ENCODE measurements at places on chromosomes 6 and 20.

GRCh38 chr6:12296604-12297003, 6.4 kb downstream of the EDN1 start:
- H3K4me1 ChIP-seq = no peaks in the 10 kb centered on the region
- DNase-seq = no peak
- no peak overlapping the region for H3K4me3 ChIP-seq
- H3K36me3 ChIP-seq = no peaks in the 10 kb centered on the region
- H3K27me3 ChIP-seq = peaks cover 15% of the 10 kb centered on the region

- no peaks in the 10 kb centered on the region for H3K36me3 ChIP-seq
- DNase-seq = no peak
- no peak overlapping the region for H3K27ac ChIP-seq
- H3K4me3 ChIP-seq = no peak overlapping the region
- no peaks in the 10 kb centered on the region for H3K4me1 ChIP-seq
Measured at GRCh38 chr6:142489722-142490610, 188.2 kb downstream of the ADGRG6 start.

DNA sequence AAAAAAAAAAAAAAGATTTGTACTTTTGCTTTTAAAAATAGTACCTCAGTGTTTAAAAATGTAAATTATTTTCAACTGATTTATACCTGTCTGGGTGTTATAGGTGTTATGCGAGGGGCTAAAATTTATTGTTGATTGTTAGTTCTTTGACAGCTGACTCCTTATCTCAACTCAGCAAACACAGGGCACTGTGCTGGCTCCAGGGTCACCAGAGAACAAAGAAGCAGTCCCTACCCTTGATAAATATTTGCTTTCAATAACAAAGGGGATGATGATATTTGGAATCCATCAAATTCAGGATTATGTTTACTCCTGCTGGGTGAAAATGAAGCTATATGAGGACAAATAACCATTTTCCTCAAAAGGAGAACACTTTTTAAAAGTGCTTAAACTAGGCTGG, 34.2 kb upstream of the KAT14 start:
- H3K27ac ChIP-seq = no peak overlapping the region
- peaks cover 4% of the 10 kb centered on the region for H3K4me1 ChIP-seq
- H3K36me3 ChIP-seq = no peaks in the 10 kb centered on the region

GRCh38 chr20:24487240-24487639, 17.8 kb downstream of the SYNDIG1 start:
- no peak for DNase-seq
- H3K27me3 ChIP-seq = no peaks in the 10 kb centered on the region
- H3K27ac ChIP-seq = no peak overlapping the region
- H3K4me3 ChIP-seq = no peak overlapping the region
- no peaks in the 10 kb centered on the region for H3K4me1 ChIP-seq
- H3K36me3 ChIP-seq = no peaks in the 10 kb centered on the region

DNA sequence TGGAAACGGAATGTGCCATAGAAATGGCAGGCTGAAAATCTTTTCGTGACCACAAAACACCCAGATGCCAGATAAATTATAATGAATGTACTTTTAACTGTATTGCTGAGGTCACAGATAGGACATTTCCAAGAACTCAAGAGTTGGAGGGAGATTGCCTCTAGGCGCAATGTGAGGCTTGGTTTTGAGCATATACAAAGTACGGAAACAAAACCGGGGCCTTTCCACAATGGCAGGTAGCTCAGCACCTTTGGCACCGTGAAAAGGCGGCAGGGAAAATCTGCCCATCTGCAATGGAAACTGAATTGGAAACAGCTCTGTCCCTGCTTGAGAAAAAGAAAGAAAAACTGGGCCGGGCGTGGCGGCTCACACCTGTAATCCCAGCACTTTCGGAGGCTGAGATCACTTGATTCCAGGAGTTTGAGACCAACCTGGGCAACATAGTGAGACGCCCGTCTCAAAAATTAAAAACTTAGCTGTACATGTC, 10.5 kb upstream of the C20orf144 start:
- H3K4me1 ChIP-seq = peaks cover 5% of the 10 kb centered on the region
- no peaks in the 10 kb centered on the region for H3K27me3 ChIP-seq
- no peak for DNase-seq
- H3K27ac ChIP-seq = no peak overlapping the region

DNA sequence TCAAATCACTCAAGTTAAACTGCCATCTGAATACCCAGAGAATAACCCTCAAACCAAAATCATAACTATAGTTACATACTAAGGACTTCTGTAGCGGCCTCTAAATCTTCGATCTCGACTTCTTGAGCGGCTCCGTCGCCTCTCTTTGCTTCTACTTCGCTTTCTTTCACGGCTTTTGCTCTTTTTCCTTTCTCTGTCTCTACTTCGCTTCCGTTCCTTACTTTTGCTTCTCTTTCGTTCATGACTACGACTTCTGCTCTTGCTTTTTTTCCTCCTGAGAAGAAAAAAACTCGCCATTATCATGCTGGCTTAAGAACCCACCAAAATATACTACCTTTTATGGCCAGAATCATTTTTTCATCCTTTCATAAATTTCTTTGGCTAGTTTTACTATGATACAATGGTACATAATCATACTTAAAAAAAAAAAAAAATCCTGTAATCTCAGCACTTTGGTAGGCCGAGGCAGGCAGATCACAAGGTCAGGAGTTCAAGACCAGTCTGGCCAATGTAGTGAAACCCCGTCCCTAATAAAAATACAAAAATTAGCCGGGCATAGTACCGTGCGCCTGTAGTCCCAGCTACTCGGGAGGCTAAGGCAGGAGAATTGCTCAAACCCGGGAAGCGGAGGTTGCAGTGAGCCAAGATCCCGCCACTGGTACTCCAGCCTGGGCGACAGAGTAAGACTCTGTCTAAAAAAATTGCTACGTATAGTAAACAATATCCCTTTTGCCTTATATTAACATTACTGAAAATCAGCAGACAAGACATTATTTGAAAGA, 10.0 kb downstream of the RBM39 start:
- H3K27ac ChIP-seq = no peak overlapping the region
- H3K4me1 ChIP-seq = no peaks in the 10 kb centered on the region
- H3K27me3 ChIP-seq = no peaks in the 10 kb centered on the region
- DNase-seq = no peak
- H3K4me3 ChIP-seq = no peak overlapping the region

GRCh38 chr6:80304014-80304413, 197.5 kb downstream of the BCKDHB start:
- no peaks in the 10 kb centered on the region for H3K27me3 ChIP-seq
- H3K27ac ChIP-seq = no peak overlapping the region
- no peaks in the 10 kb centered on the region for H3K4me1 ChIP-seq
- H3K4me3 ChIP-seq = no peak overlapping the region

GRCh38 chr6:104957301-104958177, 632 bp downstream of the LIN28B start:
- peak; percentile 83 for DNase-seq
- H3K4me3 ChIP-seq = peak overlapping the region; percentile 89
- peak overlapping the region; percentile 96 for H3K27ac ChIP-seq
- no peaks in the 10 kb centered on the region for H3K36me3 ChIP-seq
- peaks cover 9% of the 10 kb centered on the region for H3K4me1 ChIP-seq

DNA sequence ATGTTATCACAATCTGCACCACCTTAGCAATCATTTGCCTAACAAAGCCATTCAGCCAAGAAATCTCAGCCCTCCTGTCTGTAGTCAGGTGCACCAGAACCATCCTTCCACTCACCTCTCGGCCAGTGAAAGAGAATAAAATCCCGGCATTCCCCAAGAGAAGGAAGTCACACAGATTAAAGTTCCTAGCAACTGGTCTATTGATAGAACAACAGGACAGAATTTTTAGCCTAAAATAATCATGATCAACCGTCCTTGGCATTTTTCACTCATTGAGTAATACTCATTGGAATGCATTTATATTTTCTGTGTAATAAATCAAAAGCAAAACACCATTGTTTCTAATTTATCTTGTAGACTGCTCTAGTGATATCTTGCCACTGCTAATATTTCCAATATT, 85.7 kb upstream of the CDH4 start:
- H3K27ac ChIP-seq = no peak overlapping the region
- no peak for DNase-seq
- no peak overlapping the region for H3K4me3 ChIP-seq
- no peaks in the 10 kb centered on the region for H3K27me3 ChIP-seq

DNA sequence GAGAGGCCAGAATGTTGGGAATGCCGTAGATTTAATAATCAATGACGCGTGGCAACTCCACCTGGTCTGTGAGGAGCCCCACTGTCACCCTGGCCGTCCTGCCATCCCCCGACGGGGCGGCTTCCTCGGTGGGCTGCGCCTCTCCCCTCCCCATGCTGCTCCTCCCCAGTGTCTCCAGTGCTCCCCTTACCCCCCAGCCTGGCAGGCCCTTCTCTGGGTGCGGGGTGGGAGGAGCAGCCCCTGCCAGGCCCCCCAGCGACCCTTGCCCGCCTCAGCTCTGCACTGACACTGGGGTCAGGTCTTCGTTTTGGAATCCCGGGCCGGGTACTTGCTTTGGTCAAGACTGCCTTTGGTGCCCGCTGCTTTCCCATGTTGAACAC, 82.3 kb upstream of the FRMD1 start:
- no peaks in the 10 kb centered on the region for H3K36me3 ChIP-seq
- no peak overlapping the region for H3K27ac ChIP-seq
- no peaks in the 10 kb centered on the region for H3K27me3 ChIP-seq
- H3K4me1 ChIP-seq = peaks cover 12% of the 10 kb centered on the region

DNA sequence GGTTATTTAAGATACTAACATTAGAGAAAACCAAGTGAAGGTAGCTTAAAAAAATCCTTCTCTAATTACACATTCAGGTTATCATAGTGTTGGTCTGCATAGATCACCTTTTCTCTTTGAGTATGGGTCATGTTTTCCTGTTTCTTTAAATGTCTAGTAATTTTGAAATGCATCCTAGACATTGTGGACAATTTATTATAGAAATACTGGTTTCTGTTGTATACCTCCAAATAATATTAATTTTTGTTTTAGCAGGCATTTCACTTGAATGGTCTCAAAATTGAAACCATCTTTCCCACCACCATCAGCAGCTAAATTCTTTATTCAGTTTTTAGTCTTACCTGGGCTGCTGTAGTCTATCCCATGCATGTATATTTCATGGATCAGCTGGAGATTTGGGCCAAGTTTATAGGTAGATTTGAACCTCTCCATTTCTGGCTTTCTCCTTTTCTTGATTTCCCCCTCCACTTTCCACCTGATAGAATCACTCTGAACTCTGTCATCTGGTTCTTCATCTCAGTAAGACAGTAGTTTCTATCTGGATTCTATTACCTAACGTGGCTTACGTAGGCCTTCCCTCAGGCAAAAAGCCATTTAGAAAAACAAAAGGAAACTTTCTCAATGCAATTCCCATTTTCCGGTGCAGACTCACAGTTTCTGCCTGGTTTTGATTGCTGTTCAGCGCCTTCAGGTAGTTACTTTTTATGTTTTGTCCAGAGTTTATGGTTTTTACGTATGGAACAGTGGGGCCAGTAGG, 52.3 kb downstream of the ZFAND3 start:
- no peaks in the 10 kb centered on the region for H3K27me3 ChIP-seq
- no peak overlapping the region for H3K4me3 ChIP-seq
- no peaks in the 10 kb centered on the region for H3K36me3 ChIP-seq
- H3K4me1 ChIP-seq = peaks cover 2% of the 10 kb centered on the region
- H3K27ac ChIP-seq = no peak overlapping the region
- DNase-seq = no peak

DNA sequence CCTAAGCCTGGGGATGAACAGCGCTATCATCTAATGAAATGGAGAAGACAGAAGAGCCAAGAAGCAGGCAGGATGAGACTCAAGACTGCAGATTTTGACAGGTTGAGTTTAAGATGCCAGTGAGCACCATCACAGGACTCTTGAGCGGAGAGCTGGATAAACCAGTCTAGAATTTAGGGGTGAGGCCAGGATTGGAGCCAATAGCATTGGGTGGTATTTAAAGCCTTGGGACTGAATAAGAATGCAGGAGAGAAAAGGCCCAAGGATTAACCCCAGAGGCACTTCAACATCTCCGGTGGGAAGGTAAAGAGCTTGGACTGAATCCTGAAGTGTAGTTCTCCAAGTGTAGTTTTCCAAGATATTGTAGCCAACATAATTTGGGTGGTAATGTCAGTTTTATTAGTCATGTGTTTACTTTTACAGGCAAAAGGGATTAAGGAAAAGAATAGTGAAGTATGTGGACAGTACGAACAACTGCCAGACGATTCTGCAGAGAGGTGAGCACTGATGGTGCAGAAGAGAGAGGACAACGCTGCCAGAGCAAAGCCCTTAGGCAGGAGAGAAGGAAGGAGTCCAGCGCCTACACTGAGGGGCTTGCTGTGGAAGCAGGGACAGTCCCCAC, 85.2 kb downstream of the DTNBP1 start:
- no peak for DNase-seq
- H3K4me1 ChIP-seq = peaks cover 7% of the 10 kb centered on the region
- no peaks in the 10 kb centered on the region for H3K36me3 ChIP-seq
- no peaks in the 10 kb centered on the region for H3K27me3 ChIP-seq

DNA sequence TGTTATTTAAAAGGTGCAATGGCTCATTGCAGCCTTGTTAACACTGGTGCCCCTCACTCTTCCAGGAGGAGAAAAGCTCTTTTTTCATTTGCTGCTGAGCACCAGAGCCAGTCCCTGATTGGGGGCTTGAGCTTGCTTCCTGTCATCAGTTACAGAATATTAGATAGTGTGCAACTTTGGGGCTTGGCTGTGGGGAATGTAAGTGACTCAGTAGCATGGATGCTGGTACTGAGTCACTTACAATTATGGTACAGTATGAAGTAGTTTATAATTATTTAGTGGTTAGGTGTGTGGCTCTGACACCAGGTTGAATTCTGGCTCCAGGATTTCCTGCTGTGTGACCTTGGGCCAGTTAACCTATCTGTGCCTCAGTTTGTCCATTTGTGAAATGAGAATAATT, 37.6 kb downstream of the ANKS1A start:
- no peak overlapping the region for H3K4me3 ChIP-seq
- H3K4me1 ChIP-seq = peaks cover 13% of the 10 kb centered on the region
- DNase-seq = no peak
- H3K27ac ChIP-seq = no peak overlapping the region
- H3K36me3 ChIP-seq = no peaks in the 10 kb centered on the region

- H3K36me3 ChIP-seq = no peaks in the 10 kb centered on the region
- no peaks in the 10 kb centered on the region for H3K4me1 ChIP-seq
- no peak overlapping the region for H3K27ac ChIP-seq
- no peak overlapping the region for H3K4me3 ChIP-seq
- H3K27me3 ChIP-seq = no peaks in the 10 kb centered on the region
Measured at GRCh38 chr6:73710470-73710869, 14.5 kb downstream of the CD109 start.

GRCh38 chr20:51876313-51876940, 74.1 kb upstream of the SALL4 start:
- H3K4me3 ChIP-seq = no peak overlapping the region
- DNase-seq = no peak
- H3K36me3 ChIP-seq = no peaks in the 10 kb centered on the region
- H3K27me3 ChIP-seq = no peaks in the 10 kb centered on the region
- H3K4me1 ChIP-seq = peaks cover 3% of the 10 kb centered on the region

DNA sequence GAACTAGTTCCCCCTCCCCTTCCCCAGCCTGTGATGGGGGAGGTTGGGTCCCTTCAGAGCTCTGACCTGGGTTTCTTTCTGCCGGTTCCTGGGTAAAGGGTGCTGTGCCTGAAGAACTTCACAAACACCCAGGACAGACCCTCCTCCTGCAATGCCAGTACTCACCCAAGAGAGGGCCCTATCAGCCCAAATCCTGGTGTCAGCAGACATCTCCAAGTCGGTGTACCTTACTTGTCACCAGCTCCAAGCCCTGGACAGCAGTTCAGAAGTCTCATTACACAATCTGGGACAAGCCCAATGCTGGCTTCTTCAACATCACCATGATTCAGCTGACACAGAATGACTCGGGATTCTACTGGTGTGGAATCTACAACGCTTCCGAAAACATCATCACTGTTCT, 467 bp downstream of the TREML4 start:
- H3K4me1 ChIP-seq = no peaks in the 10 kb centered on the region
